ENCODE measurements at places on chromosomes 13 and 19. TPM values are rescaled to one million over a fixed set of nuclear protein-coding genes. Genes with fewer than 3 reads are reported as not detected.

- DNase-seq = peak; percentile 69
- peak overlapping the region; percentile 92 for H3K27ac ChIP-seq
- peak overlapping the region; percentile 84 for H3K4me3 ChIP-seq
- H3K27me3 ChIP-seq = no peaks in the 10 kb centered on the region
- H3K36me3 ChIP-seq = no peaks in the 10 kb centered on the region
Observed at GRCh38 chr19:18291590-18292461, 10.4 kb upstream of the JUND start.

GRCh38 chr13:39110518-39111097 lies 72.4 kb downstream of the NHLRC3 start:
- DNase-seq = no peak
- H3K36me3 ChIP-seq = no peaks in the 10 kb centered on the region
- no peaks in the 10 kb centered on the region for H3K4me1 ChIP-seq
- no peaks in the 10 kb centered on the region for H3K27me3 ChIP-seq

DNA sequence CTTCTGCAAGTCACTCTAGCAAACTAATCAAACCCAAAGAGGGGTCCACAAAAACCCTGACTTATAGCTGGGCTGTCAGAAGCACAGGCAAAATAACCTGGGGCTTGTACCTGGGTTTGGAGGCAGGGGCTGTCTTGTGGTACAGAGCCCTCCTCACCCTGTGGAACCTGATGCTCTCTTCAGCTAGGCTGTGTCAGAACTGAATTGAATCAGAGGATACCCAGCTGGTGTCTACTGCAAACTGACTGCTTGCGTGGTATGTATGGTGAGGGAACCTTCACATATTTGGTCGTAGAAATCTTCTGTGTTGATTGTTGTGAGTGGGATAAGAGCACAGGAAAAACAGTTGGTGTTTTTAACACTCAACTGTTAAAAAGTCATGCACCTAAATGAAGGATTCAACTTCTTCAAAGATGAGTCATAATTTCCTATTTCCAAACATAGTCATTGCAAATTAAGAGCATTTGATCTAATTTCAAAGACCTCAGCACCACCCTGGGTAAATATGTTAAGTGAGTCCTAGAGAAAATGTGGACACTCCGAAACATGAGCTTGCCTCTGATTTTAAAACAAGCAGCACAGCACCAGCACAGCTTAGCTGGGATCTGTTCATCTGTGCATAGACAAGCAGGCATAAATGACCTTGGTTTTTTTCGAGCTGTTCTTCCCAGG lies 840.2 kb downstream of the UQCRFS1 start:
- H3K27ac ChIP-seq = no peak overlapping the region
- H3K36me3 ChIP-seq = no peaks in the 10 kb centered on the region
- H3K4me3 ChIP-seq = no peak overlapping the region
- DNase-seq = no peak
- H3K27me3 ChIP-seq = no peaks in the 10 kb centered on the region

The CLASRP gene
- polyA plus RNA-seq = 3.6 TPM

The SYT3 gene
- 0.47 TPM for polyA plus RNA-seq
